Central memory CD8-positive, alpha-beta T cell (primary cell): ENCODE measurements at places on chromosomes 7 and 10.

- no peak for DNase-seq
Measured at GRCh38 chr7:156499247-156499881, 141.2 kb upstream of the RNF32 start.

- DNase-seq, result no peak
Measured at GRCh38 chr7:156662277-156662676, 21.7 kb downstream of the RNF32 start.

DNA sequence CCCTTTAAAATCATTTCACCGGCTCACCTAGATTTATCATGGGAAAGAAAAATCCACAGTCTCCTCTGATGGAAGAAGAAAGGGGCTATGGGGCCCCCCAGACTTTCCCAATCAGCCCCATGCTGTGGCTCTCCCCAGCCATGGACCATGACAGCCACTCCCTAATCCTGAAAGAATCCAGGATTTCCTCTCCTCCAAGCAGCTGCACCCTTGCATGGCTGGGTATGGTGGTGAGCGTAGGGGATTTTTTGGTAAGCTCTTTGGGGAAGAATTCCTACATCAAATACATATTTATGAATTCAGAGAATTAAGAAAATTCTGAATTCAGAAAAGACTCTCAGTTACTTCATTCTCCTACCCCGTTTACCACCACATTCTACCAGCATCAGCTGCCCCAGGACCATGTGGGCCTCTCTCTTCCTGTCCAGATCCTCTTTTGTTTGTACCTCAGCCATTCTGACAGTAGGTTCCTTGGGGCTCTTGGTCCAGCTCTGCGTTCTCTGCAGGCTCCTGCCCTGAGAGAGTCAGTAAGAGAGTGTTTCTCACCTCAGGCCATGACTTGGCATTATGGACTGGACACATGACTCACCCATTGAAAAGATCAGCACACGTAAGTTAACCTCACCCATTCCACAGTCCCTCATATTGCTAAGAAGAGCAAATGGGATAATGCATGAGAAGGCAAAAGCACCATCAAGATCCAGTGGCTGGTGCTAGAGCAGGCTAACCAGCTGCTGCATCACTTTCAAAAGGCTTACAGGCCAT is 337.8 kb downstream of the ELMO1 start:
- no peak for DNase-seq

DNA sequence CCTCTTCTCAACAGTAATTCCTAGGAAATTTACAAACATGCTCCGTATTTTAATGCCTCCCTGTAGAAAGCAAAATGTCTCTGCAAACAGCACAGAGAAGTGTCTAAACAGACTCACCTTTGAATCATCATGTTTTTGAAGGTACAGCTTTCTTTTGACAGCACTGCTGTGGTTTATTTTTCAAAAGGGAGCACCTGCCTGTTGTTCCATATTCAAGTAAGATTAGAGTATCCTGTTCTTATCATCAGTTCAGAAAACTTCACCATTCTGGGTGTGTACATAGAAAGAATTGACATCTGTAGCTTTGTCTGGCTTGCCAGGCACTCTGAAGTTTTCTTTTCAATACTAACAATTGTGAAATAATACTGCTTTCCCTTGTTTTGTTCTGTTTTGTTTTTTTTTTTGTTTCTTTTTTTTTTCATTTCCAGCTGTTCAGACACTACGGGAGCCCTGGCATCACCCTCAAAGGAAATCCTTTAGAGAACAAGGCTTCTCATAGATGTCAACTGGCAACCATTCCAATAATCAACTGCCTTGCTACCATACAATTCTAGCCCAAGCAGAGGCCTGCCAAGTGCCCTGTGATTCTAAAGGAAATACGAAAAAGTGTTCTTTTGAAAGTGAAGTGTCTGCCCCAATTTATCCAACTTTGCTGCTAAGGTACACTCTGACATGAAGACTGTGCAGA is 275.9 kb downstream of the PRPF18 start:
- DNase-seq, result no peak

DNA sequence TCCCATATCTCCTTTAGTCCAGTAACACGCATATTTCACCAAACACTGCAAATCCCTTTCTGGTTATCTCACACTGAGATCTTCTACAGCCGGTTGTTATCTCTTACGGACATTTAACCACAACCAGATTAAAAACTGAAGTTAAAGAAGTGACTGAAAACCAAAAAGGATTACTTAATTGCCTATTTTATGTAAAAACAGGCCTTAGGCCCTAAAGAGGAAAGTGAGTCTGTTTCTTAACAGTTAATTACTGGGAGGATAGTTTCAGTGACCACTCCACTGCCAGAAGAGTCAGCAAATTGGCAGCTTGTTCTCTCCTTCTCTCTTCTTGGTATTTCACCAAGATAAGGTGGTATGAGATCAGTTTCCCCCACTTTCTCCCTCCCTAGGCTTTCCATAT is 161.9 kb upstream of the MEOX2 start:
- DNase-seq, result no peak

GRCh38 chr10:60650378-60650800 is 127.9 kb upstream of the CDK1 start:
- no peak for DNase-seq

DNA sequence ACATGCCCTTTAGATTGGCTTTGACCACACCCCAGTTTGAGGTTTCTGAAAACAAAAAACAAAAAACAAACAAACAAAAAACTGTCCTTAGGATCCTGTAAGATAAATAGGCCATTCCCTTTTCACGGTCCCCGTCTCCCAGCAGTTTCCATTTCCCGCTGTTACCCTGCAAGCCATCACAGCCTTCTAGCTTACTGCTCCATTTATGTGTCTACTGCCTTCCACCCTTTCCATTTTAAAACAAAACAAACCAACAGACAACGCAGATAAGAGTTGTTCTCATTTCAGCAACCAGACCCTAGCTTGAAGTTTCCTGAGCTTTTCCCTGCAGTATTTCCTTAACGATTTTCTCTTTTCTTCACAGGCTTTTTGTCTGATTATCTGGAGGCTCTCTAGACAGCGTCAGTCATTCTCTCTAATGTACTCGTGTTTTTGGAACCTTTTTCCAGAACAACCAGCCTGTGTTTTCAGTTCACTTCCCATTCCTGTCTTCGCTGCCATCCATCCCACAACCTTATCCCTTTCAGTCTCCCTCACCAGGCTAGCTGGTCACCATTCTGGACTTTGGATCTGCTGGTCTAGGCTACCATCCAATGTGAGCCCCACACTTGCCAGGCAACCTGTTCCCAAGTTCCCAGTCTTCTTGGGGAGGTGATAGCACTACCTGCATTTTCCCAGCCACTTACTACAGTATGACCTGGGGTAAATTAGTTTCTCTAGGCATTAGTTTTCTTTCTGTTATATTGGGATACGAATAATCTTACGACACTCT is 317.3 kb upstream of the FZD1 start:
- no peak for DNase-seq

- DNase-seq, result no peak
Measured at GRCh38 chr7:25545124-25546008, 317.1 kb upstream of the NPVF start.

DNA sequence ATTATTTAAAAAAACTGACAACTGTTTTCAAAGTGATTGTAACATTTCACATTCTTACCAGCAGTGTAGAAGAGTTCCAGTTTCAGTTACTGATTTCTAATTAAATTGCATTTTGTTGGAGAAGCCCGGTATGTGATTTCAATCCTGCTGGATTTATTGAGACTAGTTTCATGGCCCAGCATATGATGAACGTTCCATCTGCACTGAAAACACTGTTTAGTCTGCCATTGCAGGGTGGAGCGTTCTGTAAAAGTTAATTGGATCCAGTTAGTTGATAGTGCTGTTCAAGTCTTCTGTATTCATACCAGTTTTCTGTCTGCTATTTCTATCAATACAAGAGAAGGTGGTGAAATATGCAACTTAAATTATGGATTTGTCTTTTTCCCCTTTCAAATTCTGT is 37.3 kb upstream of the CCNY start:
- DNase-seq, result no peak

GRCh38 chr10:65358565-65358964 is 1567.3 kb upstream of the LRRTM3 start:
- DNase-seq, result no peak

GRCh38 chr7:130673066-130673465 is 4.5 kb upstream of the COPG2 start:
- DNase-seq, result no peak

DNA sequence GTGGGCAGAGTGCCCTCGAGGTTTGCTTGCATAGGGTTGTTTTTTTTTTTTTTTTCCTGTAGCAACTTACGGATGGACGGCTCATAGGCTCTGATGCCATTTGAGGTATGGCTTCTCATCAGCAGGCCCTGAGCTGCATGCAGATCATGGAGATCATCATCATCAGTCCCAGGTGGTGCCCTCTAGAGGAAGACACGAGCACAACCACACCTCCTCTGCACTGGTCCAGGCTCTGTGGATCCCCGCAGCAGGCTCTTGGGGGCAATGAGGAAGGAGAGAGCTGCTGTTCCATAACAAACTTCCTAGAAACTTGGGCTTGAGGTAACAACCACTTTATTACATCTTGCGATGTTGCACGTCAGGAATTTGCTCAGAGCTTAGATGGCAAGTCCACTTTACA is 132.7 kb upstream of the CXCL12 start:
- DNase-seq, result no peak

GRCh38 chr10:55653531-55653930 is 707.5 kb downstream of the ZWINT start:
- DNase-seq, result no peak

DNA sequence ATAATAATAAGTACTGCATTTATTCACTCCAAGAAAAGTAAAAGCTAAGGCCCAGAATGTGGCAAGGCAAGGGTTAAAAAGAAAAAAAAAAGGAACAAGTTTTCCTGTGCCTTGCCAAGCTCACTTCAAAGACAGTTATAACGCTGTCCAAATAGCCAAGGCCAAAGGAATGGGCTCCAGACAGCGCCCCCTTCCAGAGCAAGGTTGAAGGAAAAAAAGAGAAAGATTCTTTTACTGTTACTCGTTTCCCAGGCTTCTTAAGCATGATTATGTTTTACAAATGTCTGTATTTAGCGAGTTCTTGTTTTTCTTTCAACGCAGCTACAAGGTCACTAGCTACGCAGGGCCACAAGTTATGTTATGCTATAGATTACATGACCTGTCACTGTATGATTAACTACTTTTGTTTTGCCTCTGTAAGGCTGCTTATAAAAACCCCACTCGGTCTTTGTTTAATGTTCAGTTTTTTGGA is 9.1 kb upstream of the EIF4H start:
- DNase-seq, result no peak

GRCh38 chr10:91367127-91367531 is 43.0 kb upstream of the HECTD2 start:
- no peak for DNase-seq

DNA sequence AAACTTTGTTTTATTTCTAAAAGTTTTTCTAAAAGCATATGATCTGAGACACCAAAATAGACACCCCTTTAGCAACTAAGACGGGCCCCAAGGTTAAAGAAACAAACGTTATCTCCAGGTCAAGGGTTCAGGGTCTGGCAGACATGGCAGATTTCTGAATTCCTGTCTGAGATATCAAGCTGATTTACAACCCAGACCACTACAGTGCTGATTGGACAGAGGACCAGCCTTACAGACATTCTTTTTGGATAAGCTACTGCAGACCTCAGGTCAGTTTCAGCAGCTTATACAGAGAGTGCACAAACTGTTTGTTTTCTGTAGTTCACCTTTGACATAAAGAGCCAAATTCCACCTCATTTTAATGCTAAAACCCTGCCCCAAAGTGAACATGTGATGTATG is 34.8 kb downstream of the SVOPL start:
- DNase-seq, result no peak

DNA sequence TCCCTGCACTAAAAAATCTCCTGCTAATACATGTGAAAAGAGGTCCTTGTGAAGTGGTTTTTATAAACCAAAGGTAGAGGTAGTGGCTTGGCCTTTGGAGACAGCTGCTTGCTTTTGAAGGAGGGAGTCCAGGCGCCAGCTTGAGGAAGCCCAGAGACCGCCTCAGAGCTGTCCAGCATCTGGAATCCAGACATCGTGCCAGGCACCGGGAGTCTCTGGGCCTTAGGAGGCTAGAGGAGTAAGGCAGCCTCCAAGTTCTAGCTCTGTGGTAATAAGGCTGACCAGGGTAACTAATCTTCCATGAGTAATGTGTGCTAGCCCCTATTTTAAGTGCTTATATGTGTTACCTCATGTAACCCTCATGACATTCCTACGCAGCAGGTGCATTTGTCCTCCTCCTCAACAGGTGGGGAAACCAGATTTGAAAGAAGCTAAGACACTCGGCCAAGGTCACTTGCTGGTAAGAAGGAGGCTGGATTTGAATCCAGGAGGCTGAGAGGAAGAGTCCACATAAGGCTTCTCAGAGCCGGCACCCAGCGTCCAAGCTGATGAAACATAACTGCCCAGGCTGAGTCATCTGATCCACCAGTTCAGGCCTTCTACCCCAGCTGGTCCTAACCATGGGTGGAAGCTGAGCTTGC is 26.1 kb downstream of the PRLHR start:
- no peak for DNase-seq

DNA sequence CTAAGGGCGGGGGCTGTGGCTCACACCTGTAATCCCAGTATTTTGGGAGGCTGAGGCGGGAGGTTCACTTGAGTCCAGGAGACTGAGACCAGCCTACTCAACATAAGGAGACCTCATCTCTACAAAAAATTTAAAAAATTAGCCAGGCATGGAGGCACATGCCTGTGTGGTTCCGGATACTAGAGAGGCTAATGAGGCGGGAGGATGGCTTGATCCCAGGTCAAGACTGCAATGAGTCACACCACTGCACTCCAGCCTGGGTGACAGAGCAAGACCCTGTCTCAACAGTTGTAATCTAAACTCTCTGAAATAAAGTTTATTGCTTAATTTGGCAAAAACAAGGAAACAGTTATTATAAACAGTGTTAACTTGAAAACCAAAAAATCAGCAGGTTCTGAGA is 123.3 kb downstream of the USP6NL start:
- DNase-seq, result no peak

GRCh38 chr10:58992830-58993460 is 183.5 kb upstream of the PHYHIPL start:
- DNase-seq, result no peak

DNA sequence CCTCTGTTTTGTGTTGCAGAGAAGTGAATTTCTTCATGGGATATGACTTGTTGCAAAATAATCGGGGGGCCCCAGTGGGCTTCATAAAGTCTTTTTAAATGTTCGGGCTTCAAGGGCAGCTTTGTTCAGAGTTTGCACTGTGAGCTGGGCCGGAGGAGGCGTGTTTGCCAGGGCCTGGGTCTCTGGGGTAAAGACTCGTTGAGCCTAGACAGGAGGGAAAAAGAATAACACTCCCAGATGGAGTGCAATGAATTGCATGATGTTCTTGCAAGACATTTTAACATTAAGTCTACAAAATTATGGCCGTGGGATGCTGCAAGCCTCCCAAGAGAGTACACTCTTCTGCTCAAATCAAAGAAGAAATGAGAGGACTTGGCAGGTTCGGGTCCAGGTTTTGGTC is 23.6 kb downstream of the BMPER start:
- no peak for DNase-seq
